ENCODE measurements at places on chromosomes 6 and 20.
A peak's percentile ranks its signal among the peaks of the same experiment; 100 is the strongest.

- no peak for DNase-seq
Observed at GRCh38 chr6:153328194-153328593, 197.1 kb upstream of the RGS17 start.

- no peak for DNase-seq
Observed at GRCh38 chr6:130029163-130029562, 10.8 kb downstream of the L3MBTL3 start.

DNA sequence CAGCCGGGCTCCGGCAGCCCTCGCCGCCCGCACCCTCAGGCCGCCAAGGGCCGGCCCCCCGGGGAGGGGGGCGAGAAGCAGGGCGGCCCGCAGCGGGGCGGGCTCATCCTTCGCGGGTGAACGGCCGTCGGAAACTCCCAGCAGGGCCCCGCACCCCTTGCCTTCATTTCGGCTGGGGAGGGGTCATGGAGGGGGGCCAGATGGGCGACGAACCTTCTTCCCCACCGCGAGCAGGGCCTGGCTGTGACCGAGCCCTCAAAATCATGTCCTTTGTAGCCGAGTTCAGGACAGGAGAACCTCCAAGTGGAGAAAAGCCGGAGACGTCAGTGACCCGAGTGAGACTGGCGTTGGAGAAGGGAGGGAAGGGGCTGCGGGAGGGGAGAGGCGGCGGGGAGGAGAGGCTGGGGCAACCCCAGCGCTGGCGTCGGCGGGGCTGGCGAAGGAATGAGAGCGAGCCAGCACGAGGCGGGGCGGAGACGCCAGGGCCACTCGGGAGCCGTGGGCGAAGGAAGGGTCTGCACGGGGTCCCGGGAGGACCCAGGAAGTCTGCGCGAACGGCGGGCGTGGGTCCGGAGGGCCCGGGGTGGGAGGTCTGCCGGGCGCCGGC lies 571 bp upstream of the FOXC1 start:
- no peak for DNase-seq

DNA sequence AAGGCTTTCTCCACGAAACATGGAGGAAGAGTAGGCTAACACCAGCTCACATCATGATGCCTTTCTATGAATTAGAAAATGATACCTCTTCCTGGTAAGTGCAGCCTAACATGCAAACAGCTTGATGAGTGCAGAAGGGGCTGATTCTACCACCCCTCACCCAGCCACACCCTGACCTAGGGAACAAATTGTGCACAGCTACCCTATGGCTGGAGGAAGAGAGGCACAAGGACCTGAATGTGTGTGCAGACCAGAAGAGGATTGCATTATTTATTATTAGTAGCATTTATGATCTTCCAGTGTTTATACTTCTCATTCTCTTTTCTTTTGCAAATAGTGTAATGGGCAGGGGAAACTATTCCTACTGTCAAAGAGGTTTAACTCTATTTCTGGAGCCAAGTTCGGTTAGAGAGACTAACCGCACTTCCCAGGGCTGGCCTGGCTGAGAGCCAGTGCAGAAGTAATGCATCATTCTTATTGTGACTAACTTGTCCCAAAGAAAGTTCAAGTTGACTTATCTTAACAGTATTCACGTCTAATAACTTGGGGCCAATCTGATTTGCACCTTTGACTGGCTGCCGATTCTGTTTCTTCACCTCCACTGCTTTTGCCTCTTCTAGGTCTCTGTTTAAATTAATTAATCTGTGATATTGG lies 237.5 kb downstream of the CD83 start:
- DNase-seq = peak; percentile 34

GRCh38 chr6:132892929-132893771 lies 78.8 kb downstream of the RPS12 start:
- DNase-seq = no peak

GRCh38 chr6:104022126-104022525 lies 837.6 kb downstream of the HACE1 start:
- DNase-seq = no peak

- DNase-seq = no peak
Observed at GRCh38 chr6:170114956-170115855, 175.7 kb downstream of the DLL1 start.

All from activated CD4-positive, alpha-beta T cell treated with anti-CD3 and anti-CD28 coated beads, Interleukin-2, amount 50 U/mL, for 24 hours (primary cell).